ENCODE measurements at places on chromosomes 13 and 19.

GRCh38 chr13:43389573-43389972 lies 366.2 kb downstream of the DNAJC15 start:
- no peak for DNase-seq

GRCh38 chr19:6261883-6262282 lies 17.9 kb downstream of the MLLT1 start:
- no peak for DNase-seq

- DNase-seq: no peak
These were observed 29.7 kb upstream of the MIER2 start for GRCh38 chr19:374183-374885.

- DNase-seq: no peak
These were observed 85.8 kb upstream of the UBL3 start for GRCh38 chr13:29936051-29936813.

GRCh38 chr13:48040896-48041295 lies 3.4 kb downstream of the NUDT15 start:
- no peak for DNase-seq

Data from GM20000 (cell line).